IPS DF 19.7 (cell line): ENCODE measurements at places on chromosomes 6 and 20.

GRCh38 chr6:4342407-4343137, 207.2 kb upstream of the ECI2 start:
- DNase-seq: no peak

- no peak for DNase-seq
Measured at GRCh38 chr20:35902545-35902941, 51.8 kb downstream of the SCAND1 start.

DNA sequence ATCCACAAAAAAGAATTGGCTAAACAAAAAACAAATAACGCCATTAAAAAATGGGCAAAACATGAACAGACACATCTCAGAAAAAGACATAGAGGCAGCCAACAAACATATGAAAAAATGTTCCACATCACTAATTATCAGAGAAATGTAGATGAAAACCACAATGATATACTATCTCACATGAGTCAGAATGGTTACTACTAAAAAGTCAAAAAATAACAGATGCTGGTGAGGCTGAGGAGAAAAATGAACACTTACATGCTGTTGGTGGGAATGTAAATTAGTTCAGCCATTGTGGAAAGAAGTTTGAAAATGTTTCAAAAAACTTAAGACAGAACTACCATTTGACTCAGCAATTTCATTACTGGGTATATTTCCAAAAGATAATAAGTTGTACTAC, 430.1 kb upstream of the JAG1 start:
- DNase-seq: no peak

DNA sequence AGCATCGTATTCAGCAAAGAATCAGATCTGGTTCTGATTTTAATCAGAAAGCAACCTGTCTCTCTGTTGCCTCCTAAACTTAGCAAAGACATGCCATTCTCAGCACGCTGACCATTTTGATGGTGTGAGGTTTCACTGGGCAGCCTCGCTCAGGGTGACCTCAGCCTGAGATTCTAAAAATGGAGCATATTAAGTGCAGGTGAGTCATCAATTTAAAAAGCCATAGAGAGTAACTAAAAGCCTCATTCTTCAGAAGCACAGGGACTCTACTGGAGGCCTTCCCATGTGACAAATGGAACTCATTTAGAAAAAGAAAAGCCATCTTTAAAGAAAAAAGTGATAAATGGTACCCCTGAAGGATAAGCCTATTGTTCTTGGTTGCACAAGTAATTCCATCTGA, 91.3 kb downstream of the FILIP1 start:
- DNase-seq: no peak

DNA sequence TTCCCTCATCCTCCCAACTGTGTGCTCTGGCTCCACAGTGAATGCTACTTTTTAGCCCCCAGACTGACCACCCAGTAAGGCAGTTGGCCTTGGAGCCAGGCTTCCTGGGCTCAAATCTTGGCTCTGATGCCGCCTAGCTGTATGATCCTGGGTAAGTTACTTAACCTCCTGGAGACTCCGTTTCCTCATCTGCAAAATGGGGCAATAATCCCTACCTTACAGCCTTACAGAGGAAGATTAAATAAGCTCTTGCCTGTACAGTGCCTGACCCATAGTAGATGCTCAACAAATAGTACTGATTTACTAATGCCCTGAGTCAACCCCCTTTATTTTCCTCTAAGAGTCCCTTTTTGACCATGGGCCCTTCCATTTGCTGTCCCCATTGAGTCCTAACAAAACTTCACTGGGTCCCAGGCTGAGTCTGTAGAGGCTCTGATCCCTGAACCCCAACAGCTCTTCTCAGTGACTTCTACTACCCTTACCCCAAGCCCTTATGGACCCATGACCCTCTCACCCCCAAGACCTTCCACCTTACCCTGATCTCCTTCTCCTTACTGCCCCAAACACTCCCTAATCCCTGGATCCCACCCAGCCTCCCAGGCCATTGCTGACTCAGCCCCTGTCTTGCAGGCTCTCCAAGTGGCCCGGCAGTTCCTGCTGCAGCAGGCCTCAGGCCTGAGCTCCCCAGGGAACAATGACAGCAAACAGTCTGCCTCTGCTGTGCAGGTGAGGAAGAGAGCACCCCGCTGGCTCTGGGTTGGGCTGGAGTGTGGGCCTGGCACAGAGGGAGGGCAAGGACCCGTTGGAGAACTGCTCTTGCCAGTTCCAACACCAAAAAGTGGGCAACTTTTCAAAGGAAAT, 31.4 kb downstream of the FOXP4 start:
- no peak for DNase-seq
